ENCODE measurements at places on chromosomes 11 and 22.
A peak's percentile ranks its signal among the peaks of the same experiment; 100 is the strongest.

GRCh38 chr11:102306048-102306597 is 11.2 kb upstream of the BIRC3 start:
- no peak for DNase-seq

- no peak for DNase-seq
Measured at GRCh38 chr11:84721561-84721961, 905.6 kb downstream of the DLG2 start.

- DNase-seq: no peak
Measured at GRCh38 chr11:122201106-122201505, 85.1 kb upstream of the BLID start.

DNA sequence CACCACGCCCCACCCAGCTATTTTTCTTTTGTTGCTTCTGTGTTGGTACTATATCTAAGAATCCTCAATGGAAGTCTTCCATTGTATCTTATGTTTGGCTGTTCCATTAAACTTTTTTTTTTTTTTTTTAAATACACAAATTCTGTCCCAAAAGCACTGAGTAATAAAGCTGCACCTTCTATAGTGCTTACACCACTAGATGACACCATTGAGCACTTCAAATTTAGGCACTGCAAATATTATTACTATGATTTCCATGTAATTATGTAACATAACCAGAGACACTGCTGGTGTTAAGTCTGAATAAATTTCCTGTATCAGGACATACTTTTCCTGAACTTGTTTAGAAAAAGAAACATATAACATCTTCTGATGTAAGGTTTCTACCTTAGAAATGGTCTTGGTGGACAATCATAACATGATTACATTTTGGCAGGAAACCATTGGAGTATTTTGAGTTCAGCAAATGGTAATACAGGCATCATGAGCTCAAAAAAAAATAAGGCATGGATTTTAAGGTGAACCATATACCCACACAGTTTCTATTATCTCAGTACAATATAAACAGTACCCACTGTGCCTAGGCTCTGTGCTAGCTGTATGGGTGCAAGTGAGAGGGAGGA is 110.5 kb downstream of the ATG16L2 start:
- DNase-seq: peak; percentile 22

GRCh38 chr11:123060277-123061000 is 1.5 kb downstream of the HSPA8 start:
- DNase-seq: no peak

- DNase-seq: no peak
Measured at GRCh38 chr11:7268758-7269157, 17.1 kb downstream of the SYT9 start.
